Activated CD4-positive, alpha-beta T cell treated with anti-CD3 and anti-CD28 coated beads, Interleukin-2, amount 50 U/mL, for 16 hours (primary cell): ENCODE measurements at places on chromosomes 7 and 10.

- DNase-seq: no peak
These were observed 8.7 kb upstream of the CALHM1 start for GRCh38 chr10:103467406-103467805.

DNA sequence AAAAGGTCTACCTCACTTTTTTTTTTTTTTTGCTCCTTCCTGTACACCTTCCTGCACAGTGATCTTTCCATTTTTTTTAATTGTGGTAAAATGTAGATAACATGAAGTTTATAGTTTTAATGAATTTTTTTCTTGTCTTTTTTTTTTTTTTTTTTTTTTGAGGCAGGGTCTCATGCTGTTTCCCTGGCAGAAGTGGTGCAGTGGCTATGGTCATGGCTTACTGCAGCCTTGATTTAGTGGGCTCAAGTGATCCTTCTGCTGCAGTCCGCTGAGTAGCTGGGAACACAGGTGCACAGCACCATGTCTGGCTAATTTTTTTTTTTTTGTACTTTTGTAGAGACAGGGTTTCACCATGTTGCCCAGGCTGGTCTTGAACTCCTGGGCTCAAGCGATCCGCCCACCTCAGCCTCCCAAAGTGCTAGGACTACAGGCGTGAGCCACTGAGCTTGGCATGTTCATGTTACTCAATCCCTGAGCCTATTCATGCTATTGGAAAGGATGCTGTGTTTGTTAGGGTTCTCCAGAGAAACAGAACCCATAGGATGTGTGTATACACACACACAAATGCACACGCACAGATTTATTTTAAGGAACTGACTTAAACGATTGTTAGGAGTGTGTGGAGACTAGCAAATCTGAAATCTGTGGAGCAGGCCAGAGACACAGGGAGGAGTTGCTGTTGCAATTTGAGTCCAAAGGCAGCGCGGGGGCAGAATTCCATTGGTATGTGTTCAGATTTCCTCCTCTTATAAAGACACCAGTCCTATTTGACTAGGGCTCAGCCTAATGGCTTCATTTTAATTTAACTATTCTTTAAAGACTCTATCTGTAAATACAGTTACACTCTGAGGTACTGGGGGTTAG is 29.1 kb downstream of the GALNT11 start:
- no peak for DNase-seq

GRCh38 chr7:6268907-6269306 is 3.5 kb downstream of the CYTH3 start:
- DNase-seq: no peak

DNA sequence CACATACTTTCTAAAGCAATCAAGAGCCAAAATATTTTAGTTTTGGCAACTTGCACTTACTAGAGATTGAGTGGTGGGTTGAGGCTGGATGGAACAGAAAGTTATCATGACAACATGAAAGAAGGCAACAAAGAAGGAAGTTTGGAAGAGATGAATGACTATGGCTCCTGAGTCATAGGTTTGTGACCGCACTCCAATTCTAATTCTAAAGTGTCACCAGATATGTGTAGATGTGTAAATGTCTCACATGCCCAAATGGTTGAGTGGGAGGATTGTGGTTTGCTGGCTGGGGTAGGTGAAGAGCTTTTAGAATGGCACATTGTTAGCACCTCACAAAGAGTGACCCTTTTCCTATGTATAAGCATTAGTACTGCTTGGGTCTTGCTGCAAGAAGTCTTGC is 20.2 kb downstream of the TAS2R16 start:
- DNase-seq: no peak

- DNase-seq: no peak
These were observed 550.6 kb downstream of the GLRX3 start for GRCh38 chr10:130686689-130687300.

DNA sequence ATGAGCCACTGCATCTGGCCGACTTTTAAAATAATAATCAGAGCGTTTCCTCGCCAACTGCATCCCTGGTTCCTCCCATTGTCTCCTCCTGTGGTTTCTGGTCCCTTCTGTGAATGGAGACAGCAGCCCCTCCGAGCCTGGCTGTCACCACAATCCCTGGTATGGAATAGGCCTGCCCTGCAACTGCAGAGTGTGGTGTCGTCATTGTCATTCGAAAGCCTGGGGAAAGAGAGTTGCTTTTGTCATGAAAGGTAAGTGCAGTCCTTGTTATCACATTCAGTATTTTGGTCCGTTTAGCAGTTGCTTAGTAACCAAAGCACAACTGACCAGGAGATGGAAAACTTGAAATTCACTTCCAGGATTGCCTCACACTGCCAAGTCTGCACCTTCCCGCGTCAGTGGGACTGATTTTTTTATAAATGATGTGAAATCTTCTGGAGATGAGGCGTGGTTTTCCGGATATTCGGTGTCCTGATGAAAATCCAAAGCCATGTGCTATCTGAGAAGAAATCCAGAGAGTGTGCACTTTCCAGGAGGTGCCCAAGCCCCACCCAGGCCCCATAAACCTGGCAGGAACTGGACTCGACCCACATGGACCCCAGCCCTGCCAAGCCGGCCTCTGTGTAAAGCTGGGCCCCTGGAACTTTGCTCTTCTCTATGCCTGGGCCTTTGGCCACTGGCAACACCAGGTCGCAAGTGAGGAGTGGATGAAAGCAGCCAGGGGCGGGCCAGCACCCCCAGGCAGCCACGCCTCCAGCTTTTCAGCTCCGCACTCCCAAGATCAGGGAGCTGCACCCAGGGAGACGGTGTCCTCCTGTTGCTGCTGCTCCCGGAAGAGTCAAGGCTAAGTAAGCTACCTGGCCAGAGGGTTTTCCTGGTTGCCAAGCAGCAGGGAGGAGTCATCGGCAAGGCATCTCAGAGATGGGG is 133.7 kb upstream of the SH2B2 start:
- no peak for DNase-seq

DNA sequence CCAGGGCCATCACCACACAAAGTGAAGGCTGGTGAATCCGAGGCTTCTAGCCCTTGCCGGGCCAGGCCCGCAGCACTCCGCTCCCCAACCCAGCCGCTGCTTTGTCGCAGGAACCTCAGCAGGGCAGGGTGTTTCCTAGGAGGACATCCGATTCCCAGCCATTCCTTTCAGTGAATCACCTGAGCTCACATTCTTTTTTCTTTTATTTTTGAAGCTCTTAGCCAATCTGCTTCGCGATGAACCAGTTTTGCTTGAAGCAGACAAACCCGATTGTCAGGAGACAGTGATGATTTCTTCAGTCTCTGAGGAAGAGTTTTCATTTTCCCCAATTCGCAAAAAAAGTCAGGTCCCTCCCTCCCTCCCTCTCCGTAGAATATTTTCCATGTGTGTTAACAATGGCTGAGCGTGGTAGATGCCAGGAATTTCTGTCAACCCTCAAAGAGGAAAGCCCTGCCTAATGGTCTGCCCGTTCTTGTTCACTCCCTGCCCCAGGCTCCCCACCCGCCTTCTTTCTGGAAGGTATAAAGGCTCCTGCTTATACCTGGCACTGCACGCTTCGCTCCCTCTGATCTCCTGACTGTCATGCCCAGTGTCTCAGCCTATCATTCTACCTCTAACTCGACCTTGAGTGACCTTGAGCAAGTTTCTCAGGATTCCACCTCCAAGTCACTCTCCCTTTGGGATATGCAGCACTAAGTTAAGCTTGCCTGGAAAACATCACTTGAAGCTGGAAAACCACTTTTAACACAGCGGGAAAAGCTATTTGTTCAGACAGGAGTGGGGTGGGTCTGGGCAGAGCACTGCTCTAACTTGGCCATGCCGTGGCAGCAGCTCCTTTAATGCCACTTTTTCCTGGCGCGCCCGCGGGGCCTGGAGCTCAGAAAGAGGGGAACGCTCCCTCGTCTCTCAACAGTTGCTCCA is 35.1 kb downstream of the EGFR start:
- DNase-seq: no peak

DNA sequence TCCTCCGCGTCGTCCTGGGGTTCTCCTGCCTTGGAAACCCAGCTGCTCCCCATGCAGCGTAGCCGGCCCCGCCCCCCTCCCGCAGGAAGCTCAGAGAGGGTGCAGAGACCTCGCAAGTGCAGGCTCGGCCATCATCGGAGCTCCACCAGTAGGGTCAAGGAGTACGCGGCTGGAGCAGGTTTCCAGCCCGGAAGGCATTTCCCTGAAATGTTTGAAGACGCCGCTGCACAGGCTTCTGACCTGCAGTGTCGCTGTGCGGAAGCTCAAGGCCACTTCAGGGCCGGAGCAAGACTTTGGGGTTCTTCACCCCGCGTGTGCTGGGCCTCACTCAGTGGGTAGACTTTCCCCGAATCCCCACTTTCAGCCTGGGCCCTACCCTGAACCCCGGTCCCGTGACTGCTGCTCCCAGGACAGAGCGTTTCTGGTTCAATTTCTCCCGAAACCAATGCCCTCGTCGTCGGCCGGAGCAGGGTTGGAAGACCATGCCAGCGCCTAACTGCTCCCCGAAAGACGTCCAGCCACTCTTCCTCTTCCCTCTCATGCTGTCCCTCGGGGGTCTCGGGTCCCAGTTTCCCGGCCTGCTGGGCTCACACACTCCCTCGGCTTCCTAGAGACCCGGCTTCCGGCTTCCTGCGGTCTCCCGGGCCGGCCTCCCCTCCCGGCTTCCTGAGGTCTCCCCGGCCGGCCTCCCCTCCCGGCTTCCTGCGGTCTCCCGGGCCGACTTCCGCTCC is 52.1 kb downstream of the INSIG1 start:
- DNase-seq: no peak

DNA sequence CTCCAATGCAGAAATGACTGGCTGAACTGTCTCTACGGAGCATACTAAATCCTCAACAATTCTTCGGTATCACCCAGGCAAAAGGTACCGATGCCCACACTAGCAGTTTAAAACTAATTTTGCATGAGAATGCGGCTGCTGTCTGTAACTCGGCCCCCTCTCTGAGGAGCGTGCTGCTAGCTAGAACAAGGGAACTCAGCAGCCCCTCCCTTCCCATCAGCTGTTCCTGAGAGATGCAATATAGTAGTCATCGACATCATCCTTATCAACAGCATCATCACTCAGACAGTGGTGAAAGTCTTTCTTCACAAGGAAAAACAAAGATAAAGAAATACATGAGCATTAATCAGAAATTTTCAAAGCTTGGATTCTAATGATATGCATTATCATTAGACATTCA is 189.1 kb upstream of the FRMD4A start:
- DNase-seq: no peak

DNA sequence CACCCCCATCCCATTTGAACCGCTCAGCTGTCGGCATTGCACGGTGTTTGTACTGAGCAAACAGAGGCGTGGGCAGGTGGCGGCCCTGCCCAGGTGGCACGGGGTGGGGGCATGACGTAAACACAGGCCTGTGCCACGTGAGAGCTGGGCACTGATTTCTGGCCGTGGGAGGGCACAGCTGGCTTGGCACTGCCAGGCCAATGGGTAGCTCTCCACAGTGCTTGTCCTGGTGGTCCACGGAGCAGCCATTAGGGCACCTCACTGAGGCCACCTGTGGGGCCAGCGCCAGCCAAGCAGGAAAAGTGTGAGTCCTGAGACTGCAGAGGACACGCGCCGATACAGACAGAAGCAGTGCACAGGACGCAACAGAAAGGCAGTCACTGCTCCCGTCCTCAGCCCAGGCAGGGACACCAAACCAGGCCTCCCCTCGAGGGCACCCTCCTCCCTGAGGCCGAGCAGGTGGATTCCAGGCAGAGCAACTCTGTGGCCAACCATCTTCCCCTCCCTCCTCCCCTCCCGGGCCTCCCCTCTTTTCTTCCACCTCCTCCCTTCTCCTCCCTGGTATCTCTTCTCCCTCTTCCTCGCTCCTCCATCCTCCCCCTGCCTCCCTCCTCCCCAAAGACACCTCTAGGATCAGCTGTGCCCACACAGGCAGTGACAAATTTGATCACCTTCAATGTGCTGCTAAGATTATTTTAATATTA is 258.7 kb downstream of the ELFN1 start:
- DNase-seq: no peak

DNA sequence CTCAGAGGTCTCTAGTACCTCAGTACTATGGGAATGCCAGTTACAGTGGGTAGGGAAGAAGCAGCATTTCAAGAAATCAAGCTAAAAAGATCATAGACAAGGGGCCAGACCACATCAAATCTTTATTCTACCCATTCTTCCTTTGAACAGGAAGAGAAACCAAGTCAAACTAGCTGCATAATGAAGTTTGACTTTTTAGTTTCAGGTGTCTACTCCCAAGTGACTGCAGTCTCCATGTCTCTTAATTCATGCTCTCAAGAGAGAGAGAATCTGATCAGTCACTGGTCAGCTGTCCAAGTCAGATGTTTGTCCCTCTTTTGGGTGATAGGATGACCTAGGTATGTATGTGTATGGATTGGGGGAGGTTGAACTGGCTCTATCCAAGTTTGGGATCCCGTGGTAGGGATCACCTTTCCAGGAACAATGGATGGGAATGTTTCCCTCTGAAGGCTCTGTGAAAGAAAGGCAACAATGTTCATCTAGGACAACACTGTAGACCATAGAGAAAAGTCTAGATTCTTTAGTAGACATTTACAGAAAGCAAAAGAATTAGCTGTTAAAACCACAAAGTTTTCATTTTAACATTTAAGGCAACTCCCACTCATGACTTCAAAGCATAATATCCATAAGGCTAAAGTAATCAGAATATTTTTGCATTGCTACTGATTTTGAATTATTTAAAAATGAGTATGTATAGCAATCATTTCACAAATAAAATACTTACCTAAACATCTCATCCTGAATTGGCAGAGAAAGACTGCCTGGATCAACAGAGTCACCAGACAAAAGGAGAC is 30.1 kb upstream of the PRTFDC1 start:
- no peak for DNase-seq

GRCh38 chr10:116163333-116164131 is 109.5 kb downstream of the GFRA1 start:
- DNase-seq: no peak

DNA sequence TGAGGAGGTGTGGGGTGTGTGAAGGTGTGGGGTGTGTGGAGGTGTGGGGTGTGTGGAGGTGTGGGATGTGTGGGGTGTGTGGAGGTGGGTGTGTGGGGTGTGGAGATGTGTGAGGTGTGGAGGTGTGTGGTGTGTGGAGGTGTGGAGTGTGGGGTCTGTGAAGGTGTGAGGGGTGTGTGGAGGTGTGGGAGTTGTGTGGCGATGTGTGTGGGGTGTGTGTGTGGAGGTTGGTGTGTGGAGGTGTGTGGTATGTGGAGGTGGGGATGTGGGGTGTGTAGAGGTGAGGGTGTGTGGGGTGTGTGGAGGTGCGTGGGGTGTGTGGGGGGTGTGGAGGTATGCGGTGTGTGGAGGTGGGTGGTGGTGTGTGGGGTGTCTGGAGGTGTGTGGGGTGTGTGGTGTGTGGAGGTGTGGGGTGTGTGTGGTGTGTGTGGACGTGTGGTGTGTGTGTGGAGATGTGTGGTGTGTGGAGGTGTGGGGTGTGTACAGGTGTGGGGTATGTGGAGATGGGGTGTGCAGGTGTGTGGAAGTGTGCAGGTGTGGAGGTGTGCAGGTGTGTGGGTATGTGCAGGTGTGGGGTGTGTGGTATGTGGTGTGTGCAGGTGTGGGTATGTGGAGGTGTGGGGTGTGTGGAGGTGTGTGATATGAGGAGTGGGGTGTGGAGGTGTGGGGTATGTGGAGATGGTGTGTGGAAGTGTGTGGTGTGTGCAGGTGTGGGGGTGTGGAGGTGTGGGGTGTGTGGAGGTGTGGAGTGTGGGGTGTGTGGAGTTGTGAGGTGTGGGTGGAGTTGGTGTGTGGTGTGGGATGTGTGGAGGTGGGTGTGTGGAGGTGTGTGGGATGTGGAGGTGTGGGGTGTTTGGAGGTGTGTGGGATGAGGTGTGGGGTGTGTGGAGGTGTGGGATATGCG is 34.5 kb downstream of the SPDYE17 start:
- no peak for DNase-seq
